ENCODE measurements at places on chromosomes 7 and 10.

DNA sequence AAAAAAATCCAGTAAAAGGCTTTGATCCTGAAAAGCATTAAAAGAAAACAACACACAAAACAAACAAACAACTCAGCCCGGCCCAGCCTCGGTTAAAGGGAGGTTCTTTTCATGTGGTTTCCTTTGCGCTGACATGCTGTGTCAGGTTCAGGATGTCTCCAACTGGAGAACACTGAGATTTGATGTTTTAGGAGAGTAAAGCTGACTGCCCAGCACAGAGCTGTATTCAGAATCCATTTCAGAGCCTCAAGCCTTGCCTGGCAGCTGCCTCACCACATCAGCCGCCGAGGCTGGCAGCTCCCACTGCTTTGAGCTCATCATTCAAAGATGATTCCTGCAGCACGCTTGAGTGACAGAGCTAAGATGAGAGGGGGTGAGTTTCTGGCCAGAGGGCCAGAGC, 205.8 kb upstream of the LYZL1 start:
- DNase-seq = no peak

DNA sequence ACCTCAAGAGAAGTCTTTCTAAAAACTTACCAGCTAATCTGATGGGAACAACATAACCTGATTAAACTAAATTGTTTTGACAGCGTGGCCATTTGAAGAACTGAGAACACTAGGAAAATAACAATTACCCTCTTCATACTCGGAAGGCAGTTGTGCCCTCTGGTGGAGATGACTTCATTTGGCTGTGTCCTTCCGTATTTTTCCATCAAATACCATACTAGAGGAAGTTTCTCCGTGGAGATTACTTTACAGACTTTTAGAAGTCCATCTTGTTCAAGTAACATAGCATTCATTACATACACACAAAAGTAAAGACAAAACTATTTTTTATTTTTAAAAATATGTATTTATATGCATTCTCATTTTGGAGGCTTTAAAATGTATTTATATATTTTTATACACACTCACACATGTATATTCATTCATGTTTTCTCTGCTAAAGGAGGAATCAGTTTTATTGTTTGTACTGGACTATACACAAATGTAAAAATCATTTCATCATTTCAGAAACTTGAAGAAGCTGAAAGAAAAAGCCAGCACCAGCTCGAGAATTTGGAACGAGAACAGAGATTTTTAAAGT, 25.2 kb downstream of the SMNDC1 start:
- DNase-seq = peak; percentile 33

DNA sequence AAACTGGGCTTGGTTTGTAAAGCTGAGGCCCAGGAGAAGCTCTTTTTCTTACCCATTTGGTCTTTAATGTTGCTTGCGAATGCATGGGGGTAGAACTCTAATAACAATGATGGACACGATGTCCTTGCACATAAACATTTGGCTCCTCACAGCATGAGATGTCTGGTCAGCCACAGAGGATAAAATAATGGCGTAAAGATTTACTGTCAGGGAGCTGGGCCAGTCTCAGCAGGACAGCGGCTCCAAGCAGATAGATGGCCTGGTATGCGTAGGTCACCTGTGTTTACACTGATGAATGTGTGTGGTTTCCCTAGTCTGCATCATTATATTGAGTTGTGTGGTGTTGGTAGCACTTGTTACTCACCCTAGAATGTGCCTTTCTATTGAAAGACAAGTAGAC, 537.4 kb downstream of the CNTNAP2 start:
- peak; percentile 3 for DNase-seq

GRCh38 chr7:115230882-115231571, 309.1 kb downstream of the MDFIC start:
- peak; percentile 32 for DNase-seq

GRCh38 chr7:104938741-104939390, 75.1 kb upstream of the KMT2E start:
- DNase-seq = no peak

- no peak for DNase-seq
Measured at GRCh38 chr7:147711447-147711846, 879.1 kb upstream of the C7orf33 start.

GRCh38 chr7:155003376-155004214, 671 bp upstream of the PAXIP1 start:
- DNase-seq = peak; percentile 47

- DNase-seq = no peak
Measured at GRCh38 chr7:135334830-135335543, 101.3 kb downstream of the STRA8 start.

DNA sequence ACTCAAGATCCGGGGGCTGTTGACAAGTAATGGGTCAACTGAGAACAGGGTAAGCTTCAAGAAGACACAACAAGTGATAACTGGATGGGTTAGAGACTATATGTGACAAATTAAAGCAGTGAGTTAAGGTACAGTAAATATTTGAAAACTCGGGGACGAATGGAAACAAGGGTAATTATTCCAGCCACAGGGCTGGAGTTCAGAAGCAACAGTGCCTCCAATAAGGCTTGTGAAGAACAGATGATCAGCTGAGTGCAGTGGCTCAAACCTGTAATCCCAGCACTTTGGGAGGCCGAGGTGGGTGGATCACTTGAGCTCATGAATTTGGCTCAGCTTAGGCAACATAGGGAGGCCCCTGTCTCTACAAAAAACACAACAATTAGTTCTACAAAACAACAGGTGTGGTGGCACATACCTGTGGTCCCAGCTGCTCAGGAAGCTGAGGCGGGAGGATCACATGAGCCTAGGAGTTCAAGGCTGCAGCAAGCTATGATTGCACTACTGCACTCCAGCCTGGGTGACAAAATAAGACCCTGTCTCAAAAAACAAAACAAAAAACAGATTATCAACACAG, 20.5 kb upstream of the DLD start:
- DNase-seq = no peak

GRCh38 chr7:1214516-1214915, 18.2 kb upstream of the UNCX start:
- DNase-seq = no peak

DNA sequence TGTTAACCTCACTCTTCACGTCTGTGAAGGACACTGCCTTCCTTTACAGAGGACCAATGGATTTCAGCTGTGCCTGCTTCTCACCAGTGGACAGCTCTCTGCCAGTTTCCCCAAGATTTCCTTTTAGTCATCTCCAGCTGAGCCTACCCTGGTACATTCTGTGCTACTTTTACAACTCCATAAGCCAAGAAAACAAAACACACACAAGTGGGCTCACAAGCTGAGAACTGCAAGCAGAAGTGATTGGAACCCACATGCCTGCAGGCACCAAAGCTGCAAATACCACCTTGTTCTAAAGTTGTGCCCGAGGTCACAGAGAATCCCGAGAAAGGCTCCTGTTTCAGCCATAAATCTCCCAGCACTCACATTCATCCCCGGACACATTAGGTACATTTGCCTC, 636.8 kb downstream of the PHTF2 start:
- no peak for DNase-seq

GRCh38 chr10:63707254-63707910, 186.2 kb downstream of the REEP3 start:
- peak; percentile 95 for DNase-seq

DNA sequence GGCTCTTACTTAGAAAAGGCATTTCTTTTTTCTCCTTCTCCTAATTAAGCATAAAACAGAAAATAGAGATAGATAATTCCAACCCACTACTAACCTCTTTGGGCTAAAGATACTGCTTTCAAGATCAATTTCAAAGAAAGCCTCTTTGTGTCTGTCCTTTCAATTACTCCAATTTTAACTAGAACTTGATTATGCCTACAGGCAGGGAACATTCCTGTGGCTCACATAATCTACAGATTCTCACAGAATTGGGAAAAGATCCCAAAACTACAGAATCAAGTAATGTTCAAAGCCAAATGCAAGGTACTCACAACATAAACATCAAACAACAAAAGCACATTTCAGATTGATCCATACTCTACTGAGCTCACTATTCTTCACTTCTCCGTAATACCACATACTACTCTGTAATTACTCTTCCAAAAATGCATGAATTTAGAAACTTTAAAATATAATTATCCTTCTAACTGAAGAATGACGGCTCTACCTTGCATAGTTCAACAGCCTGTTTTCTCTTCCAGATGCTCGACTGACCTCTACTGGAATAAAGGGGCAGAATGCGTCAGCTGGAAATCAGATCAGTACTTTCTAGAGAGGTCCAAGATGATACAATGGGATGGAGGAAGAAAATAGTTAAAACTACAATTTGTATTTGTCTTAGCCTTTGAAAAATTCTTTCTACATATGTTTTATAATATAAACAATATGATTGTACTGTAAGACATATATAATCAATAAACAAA, 3.9 kb downstream of the MTERF1 start:
- DNase-seq = no peak

DNA sequence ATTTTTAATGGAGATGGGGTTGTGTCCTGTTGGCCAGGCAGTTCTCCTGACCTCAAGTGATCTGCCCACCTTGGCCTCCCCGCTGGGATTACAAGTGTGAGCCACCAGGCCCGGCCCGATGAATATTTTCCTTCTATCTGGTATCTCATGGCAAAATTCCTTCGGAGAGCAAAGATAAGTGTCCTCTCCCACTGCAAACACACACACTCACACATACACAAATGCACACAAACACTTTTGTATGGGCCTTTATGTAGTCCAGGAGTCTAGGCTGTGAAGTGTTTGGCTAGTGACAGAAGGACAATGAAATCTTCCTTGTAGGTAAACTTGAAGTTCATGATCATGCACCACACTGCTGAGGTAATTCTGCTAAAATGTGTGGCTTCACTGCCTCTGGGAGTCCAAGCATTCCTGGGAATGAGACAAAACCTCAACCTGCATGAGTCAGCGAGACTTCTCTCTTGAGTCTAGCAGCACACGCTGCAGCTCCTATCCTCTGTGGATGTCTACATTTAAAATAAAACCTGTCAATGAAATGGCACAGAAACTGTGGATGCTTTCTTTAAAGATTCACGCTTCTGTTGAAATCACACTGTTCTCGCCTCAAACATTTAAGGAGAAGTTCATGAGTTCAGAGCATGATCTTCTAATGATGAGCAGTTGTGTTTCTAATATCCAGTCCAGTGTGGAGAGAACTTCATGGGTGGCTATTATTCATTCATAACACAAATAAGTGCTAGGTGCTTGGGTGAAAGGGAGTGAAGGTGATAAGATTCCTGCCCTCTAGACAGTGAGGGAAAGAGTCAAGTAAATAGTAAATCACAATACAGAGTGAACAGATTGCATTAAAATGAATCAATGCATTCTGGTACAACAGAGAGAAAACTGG, 96.5 kb downstream of the NRP1 start:
- no peak for DNase-seq

DNA sequence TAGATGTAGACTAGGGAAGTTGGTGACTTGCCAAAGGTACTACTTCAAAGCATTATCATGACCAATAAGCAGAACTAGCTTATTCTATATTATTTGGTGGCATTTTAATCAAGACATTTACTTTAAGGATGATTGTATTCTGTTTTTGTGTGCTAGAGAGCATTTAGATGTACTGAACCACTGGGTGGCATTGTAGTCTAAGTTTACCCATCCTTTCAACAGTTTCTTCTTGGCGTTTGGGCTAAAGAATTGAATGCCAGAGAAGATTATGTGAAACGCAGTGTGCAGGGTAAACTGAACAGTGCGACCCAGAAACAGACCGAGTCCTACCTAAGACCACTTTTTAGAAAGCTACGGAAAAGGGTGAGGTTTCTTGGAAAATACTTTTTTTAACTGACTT, 26.8 kb downstream of the PRPF18 start:
- no peak for DNase-seq

GRCh38 chr7:104848138-104848990, 165.6 kb upstream of the KMT2E start:
- no peak for DNase-seq

DNA sequence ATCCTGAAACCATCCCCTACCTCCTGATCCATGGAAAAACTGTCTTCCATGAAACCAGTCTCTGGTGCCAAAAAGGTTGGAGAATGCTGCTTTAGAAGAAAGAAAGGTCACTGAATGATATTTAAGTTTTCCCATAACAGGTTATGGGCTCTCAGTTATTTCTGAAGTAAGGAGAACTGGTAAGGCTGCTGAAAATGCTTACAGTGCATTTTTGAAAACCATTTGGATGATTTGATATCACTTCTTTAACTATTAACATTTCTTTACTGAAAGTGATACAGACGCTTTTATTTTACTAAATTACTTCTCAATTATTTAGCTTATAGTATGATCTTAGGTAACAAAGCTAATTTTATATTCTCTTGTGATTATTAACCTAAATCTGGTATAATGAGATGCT, 1094.4 kb upstream of the C7orf33 start:
- DNase-seq = no peak

DNA sequence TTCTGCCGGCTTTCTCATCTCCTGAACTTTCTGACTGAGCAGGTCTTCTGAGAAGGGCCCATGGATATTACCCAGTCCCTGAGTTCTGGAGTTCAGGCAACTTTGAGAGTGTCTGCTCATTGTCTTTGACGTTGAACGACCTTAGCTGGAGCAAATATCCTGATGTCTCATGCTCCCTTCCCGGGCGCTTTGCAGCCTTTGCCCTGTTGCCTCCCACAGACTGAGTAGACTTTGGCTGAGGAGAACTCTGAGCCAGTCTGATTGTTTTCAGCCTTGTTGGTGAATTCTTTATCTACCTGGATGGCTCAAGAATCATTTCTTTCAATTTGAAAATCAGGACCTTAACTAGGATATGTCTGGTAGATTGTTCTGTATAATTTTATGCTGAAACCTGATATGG, 353.7 kb downstream of the GLRX3 start:
- DNase-seq = no peak

GRCh38 chr10:51433949-51434475, 265.4 kb downstream of the CSTF2T start:
- DNase-seq = no peak
